ENCODE measurements at places on chromosomes 7 and 10. TPM values are rescaled to one million over a fixed set of nuclear protein-coding genes. Genes with fewer than 3 reads are reported as not detected.
A peak's percentile ranks its signal among the peaks of the same experiment; 100 is the strongest.

PDAP1 gene
- 155 TPM for total RNA-seq

- no peak for ATAC-seq
Observed at GRCh38 chr7:98126311-98127142, 19.9 kb downstream of the LMTK2 start.

DNA sequence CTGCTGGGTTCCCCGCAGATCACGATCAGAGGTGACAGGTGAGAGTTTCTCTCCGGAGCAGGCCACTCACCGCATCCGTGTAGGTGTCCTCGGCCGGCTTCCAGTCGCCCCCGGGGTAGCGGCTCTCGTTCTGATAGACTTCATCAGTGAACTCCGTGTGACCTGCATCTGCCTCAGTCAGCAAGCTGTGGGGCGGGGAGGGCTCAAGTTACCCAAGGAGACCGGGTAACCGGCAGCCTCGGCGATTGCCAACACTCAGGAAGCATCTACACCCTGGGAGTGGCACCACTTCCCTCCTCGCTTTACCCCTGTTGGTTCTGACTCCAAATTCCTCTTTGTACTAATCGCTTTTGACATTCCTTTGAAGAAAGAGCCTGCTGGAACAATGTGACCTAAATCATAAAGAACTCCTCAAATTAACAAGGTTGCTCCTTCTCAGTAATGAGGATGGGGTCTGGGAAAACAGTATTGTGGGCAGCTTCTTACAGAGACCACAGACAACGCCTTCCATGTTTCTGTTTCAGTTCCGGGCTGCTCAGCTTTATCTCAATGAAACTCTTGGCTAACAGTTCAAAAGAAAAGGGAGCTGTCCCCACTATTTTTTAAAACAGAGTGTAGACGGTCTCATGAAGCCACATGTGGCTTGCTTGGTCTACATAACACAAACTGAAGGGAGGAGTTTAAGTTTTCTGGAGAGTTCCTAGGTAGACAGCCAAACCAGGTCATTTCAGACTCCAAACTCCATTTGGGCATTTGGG is 118.1 kb downstream of the MYOF start:
- peak; percentile 79 for ATAC-seq

- no peak for ATAC-seq
Observed at GRCh38 chr7:146084086-146084485, 32.5 kb upstream of the CNTNAP2 start.

STEAP2 gene
- total RNA-seq = 21.4 TPM

COBL gene
- 17.2 TPM for total RNA-seq

DNA sequence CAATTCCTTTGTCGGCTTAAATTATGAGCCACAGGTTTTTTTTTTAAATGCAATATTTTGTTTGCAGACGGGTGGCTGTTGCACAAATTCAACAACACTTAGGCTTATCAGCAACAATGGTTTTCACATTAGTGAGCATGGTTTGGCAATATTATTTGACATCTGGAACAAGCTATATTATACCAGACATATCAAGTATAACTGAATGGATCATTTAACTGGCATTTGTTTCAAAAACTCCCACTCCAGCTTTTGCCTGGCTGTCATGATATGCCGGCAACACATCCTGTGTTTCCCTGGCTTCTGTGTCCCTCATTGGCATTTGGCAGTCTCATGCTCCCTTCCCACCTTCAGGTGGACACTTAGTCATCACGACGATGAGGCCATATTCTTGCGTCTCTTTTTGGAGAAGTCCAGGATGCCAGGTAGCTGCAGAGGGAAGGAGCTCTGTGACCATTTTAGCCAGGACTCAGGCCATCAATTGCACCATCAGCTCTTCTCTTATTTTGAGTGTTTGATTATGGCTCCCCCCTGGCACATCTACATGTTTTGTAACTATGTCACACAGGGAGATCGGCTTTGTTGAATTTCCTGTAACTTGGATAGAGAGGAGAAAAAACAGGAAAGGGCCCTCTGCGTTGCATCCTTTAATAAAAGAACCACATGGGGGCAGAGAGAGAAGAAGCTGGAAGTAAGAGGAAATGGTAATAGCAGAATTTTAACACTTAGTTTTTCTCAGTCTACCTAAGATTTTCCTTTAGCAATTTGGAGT is 413.9 kb downstream of the LRMDA start:
- ATAC-seq = no peak

CALHM3 gene
- not detected for total RNA-seq

- no peak for ATAC-seq
Observed at GRCh38 chr7:105295596-105296352, 92.9 kb downstream of the SRPK2 start.

TMEM213 gene
- 0.25 TPM for total RNA-seq

PAX4 gene
- total RNA-seq = not detected

NKX1-2 gene
- total RNA-seq = not detected

DNA sequence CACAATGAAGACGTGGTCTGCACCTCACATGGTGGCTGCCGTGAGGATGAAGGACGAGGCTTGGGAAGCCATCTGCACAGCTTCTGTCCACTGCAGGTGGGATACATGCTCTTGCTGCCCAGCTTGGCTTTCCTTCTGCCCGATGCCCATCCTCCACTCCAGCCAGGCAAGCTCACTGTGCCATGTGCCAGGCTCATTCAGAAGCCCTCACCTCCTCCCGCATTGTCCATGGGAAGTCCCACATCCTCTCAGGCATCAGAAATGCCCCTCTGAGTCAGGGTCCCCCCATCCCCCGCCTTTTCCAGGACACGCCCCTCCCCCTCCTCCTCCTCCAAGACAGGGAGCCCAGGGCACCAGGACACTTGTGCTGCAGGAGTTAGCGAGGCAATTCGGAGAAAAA is 4.6 kb upstream of the NOM1 start:
- ATAC-seq = no peak

GRCh38 chr7:102810916-102811315 is 62.1 kb downstream of the FAM185A start:
- ATAC-seq = no peak

GRCh38 chr7:50412973-50413372 is 37.2 kb downstream of the FIGNL1 start:
- no peak for ATAC-seq

DNA sequence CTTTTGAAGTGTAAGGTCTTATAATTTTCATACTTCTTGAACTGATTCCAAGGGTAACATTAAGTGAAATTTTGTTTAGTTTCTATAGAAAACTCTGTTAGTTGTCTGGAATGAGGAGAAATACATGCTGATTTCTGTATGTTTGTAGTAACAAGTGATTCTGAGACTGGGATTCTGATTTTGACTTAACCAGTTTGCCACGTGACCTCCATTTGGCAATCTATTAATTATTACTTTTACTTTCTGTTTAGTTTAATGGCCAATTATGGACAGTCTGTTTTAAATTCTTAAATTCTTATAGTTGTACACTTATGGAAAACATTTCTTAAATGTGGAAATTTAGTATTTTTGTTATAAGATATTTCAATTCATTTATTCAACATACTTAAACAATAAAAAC is 163.1 kb downstream of the ADK start:
- no peak for ATAC-seq

GRCh38 chr10:120942806-120943413 is 91.7 kb downstream of the WDR11 start:
- ATAC-seq = peak; percentile 86

DNA sequence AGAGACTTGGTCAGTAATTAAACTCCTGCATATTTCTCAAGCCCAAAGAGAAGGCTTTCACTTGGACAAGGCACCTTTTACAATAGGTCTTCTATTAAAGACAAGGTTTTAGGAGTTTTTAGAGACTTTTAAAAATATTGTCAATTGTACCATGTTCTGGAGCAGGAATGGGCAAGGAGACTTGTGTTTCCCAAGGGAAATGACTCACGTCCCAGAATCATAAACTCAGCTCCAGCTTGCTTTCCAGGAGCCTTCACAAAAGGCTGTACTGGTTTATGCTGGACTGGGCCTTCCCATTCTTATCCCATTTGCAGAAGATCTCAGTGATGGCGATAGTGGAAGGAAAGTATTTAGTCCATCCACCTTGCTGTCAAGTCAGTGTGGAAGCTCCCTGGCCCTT is 7.8 kb upstream of the GLI3 start:
- no peak for ATAC-seq

PTPRZ1 gene
- total RNA-seq = 7.0 TPM

- ATAC-seq = no peak
Observed at GRCh38 chr7:132397070-132397469, 179.2 kb downstream of the PLXNA4 start.

GRCh38 chr10:87860156-87860795 is 3.1 kb downstream of the KLLN start:
- no peak for ATAC-seq

- ATAC-seq = no peak
Observed at GRCh38 chr10:112711366-112711765, 238.7 kb upstream of the TCF7L2 start.

DNA sequence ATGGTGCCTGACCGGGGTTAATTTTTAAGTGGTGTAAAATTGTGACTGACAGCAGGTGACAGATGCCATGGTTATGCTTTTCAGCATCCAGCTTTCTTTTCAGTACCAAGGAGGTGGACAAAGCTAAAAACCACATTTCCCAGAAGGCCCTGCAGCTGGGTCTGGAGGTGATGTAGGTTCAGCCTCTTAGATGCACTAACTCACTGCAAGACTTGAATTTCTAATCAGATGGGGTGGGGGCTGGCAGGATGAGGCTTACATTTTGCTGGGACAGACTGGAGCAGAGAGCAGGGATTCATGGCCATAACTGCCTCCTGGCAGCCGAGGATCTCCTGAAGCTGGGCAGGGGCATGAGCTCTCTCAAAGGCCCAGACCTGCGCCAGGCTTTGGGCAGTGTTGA is 52.4 kb downstream of the PDIA4 start:
- ATAC-seq = no peak

DNA sequence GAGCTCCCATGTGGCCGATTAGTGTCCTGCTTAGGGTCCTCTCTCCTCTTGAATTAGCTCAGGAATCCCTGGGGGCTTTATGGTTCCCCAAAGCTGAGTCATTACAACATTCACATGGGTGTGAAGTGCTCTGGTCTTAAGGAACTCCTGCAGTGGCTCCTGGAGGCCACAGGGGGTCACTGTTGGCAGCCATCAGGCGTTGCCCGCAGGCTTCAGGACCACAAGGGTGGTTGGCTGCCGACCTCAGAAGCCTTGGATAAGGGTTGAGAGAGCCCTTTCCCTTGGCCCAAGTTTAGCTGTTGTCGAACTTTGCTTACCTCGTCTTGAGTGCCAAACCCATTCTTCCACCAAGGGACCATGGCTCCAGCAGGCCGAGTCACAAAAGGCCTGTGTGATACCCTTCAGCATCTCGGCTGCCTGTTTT is 61.7 kb downstream of the SH2D4B start:
- no peak for ATAC-seq

- peak; percentile 77 for ATAC-seq
Observed at GRCh38 chr10:17001961-17002749, 127.5 kb downstream of the CUBN start.

- peak; percentile 32 for ATAC-seq
Observed at GRCh38 chr7:5396542-5396941, 27.1 kb downstream of the TNRC18 start.

- ATAC-seq = no peak
Observed at GRCh38 chr10:23294638-23295247, 49.9 kb downstream of the C10orf67 start.

HOXA1 gene
- 2.3 TPM for total RNA-seq

DNA sequence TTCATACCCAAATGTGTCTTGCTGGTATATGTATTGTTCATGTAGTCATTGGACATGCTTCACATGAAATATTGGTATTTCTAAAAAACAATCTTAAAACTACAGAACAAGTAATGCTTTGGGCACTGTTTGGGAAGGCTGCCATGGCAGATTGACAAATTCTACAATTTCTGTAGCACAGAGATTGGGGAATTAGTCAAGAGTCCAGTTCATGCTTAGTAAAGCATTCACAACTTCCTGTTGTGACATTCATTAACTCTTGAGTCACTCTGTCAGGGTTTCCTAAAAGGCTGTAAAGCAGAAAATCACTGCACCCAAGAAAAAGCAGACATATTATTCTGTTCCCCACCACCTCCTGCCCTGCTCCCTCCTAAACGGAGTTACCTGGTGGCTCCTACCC is 398.9 kb downstream of the PHTF2 start:
- no peak for ATAC-seq

DNA sequence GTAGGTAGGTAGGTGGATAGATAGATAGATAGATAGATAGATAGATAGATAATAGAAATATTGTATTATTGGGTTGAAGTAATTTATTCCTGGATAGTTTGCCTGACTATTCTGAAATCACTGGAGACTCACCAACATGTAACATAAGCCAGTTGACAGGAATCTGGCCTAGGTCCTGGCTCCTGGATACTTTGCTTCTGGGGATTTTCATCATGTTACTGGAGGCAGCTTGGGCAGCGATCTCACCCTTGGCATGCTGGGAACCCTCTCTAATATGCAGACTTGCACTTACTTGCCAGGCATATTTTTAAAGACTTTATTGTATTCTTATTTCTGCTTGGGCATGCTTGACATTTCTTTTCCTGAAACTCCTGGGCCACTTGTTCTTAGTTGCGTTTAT is 709.1 kb upstream of the FZD8 start:
- no peak for ATAC-seq

- no peak for ATAC-seq
Observed at GRCh38 chr7:123995617-123996326, 37.1 kb downstream of the TMEM229A start.

TMEM196 gene
- not detected for total RNA-seq

C10orf62 gene
- total RNA-seq = not detected

C10orf53 gene
- not detected for total RNA-seq

DNA sequence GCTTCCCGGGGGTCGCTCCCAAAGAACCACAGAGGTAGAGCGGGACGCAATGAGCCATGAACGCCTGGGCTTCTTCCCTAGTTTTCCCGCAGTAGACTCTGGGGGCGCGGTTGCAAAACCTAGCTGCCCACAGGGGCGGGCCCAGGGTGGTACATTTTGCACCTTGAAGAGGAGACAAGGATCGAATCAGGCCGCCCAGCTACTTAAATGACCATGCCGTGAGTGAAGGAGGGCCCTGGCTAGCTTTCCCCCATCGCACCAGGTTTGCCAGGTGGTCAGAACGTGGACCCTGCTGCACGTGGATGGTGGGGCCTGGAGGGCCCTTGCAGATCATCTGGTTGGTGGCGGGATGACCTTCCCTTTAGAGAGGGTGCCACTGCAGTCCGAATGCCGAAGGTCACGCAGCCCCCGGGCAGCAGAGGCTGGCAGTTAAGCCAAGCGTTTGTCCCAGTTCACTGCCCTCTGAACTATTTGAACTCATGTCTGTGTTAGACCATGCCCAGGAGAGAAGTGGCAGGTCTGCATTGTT is 604 bp upstream of the SHTN1 start:
- no peak for ATAC-seq

COL13A1 gene
- 3.9 TPM for total RNA-seq

All from gastroesophageal sphincter (tissue), 4 donors.